ENCODE measurements at places on chromosomes 1 and 21.

- DNase-seq = no peak
These were observed 30.2 kb downstream of the SNAP47 start for GRCh38 chr1:227765261-227766014.

DNA sequence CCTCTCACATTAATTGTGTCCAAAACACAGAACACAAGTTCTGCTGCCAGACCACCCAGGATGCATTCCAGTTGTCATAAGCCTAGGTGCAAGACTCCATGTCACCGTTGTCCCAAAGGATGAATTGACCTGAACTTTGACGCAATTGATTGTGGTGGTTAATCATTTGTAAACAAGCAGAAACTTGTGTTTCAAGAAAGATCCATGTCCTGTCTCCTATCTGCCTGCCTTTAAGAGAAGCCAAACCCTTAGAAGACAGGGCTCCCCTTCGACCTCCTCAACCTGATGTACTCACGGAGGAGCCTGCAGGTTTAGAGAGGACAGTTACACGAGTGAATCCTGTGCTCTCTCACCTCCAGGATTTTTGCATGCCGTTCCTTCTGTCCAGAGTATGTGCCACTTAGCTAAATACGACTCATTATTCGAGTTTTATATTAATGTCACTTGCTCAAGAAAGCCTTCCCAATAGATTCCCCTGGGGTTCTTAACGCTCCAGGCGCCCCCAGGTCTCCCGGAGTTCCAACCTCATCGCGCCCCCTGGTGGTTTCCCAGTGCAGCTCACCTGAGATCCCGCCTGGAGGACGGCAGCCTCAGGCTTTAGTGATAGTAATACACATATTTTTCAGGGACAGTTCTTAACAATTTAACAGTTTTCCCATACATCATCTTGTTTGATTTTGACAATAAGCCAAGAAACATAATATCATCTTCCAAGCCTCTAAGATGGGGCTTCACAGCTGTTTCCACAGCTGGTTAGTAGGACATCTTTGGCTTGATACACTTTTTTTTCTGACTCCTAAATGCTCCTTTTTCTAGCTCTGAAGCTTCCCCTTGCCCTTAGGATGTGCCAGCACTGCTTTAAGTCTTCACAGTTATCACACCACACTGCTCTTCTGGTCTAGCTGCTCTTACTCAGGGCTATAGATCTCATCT lies 2.4 kb upstream of the C8B start:
- no peak for DNase-seq

GRCh38 chr1:14682941-14683621 lies 84.6 kb downstream of the KAZN start:
- no peak for DNase-seq

GRCh38 chr1:244860914-244861610 lies 3.3 kb downstream of the HNRNPU start:
- no peak for DNase-seq

DNA sequence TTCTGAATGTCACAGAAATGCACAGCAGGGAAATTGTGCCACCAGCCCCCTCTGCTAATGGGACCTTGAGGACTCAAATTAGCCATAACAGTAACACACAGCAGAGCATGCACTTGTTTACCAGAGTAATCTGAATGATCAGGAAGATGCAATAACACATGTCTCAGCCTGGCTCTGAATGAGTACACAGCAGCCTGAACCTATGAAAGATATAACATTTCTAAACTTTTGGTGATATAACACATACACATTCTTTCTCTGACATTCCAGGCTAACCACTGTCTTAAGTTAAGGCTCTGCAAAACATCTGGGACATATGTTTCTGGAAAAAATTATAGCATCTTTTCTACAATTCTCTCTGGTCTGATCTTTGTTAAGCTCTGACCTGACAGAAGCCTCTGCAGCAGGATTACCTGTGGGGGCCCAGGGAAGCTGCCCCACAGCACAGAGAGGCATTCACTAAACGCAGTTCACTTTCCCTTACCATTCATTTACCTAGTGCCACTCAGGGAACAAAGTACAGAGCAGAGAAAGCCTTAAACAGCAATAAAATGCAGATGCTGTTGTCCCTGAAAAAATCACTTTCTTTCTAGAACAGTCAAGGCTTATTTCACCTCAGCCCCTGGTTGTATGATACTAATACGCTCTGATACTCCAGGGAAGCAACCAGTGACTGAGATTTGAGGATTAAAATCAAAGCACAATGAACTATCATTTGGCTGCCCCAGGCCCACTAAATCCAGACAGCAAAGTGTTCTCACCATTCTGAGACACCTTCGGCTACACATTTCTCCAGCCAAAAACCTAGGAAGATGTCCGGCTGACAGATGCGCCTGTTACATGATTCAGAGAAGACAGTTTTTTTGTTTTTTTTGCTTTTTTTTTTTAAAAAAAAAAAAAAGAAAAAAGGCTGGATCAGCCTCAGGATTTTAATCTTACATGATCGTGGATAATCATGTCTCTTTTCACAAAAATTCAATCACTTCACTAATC lies 54.0 kb upstream of the CNN3 start:
- no peak for DNase-seq

- DNase-seq = no peak
These were observed 1030.0 kb upstream of the TMPRSS15 start for GRCh38 chr21:19433623-19434022.

GRCh38 chr1:171817511-171818265 lies 23.6 kb upstream of the DNM3 start:
- peak; percentile 45 for DNase-seq

DNA sequence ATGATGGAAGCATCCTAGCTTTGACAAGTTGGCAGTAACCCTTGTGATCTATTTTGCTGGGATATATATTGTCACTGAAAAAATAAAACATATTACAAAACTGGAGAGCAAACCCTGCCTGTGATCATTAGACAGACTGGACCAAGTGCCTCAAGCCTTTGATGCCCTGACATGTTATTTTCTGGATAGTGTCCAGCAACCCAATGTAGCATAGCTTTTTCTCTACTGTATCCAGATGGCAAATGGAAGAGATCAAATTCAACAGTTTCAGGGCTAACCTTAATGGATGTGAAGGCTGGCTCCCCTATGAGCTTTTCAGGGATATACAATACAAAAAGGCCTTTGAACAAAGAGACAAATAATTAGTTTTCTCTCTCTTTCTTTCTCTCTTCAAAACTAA lies 25.1 kb downstream of the WARS2 start:
- DNase-seq = no peak

GRCh38 chr1:115717541-115717940 lies 51.0 kb downstream of the CASQ2 start:
- peak; percentile 10 for DNase-seq

GRCh38 chr1:149848340-149849110 lies 50.8 kb upstream of the BOLA1 start:
- no peak for DNase-seq

GRCh38 chr1:202291961-202292712 lies 49.6 kb downstream of the UBE2T start:
- no peak for DNase-seq

GRCh38 chr1:168087696-168088095 lies 49.0 kb downstream of the GPR161 start:
- DNase-seq = no peak

DNA sequence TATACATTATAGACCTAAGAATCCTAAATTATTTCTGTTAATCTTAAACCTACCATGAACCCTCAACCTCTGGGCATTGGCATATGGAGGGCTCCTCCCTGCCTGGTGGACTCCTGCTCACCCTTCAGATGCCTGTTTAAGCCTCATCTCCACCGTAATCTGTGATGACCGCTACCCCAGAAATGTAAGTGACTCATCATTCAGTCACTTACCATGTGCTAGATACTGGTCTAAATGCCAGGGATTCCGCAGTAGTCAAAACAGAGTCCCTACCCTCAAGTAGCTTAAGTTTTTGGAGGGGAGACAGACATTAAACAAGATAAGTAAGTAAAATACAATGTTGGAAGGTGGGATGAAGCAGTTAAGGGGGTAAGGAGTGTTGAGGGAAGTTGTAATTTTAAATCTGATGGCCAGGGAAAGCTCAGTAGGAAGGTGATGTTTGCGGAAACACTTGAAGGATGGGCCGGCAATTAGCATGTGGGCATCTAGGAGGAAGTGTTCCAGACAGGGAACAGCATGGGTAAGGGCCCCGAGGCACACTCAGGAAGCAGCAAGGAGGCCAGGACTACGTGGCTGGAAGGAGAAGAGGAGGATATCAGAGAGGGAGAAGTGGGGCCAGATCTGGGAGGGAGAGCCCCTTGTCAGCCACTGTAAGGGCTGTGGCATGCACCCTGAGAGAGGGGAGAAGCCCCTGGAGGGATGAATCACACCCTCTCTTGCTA lies 141.7 kb upstream of the HOOK1 start:
- no peak for DNase-seq

DNA sequence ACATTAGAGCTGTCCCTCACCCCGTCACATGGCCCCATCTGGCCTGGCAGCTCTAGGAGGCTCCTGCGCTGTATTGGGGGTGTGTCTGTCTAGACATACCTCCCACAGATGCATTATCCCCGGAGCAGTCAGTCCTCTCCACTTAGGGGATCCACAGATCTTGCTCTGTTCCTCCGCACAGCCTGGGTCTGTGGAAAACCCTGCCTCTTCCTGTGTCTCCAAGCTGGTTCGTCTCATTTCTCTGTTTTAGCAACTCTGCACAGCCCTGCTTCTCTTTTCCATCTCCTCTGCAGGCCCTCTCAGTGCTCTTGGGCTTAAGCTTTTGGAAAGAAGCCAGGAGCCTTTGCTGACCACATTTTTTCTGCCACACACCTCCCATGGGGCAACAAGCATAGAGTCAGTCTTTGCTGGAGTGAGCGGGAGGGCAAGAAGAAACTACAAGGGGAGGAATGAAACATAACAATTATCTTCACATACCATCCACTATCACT lies 241.5 kb downstream of the FOXD2 start:
- DNase-seq = no peak

- peak; percentile 62 for DNase-seq
These were observed 234.1 kb downstream of the NCAM2 start for GRCh38 chr21:21232320-21232719.

- no peak for DNase-seq
These were observed 19.3 kb downstream of the IARS2 start for GRCh38 chr1:220113136-220113695.

DNA sequence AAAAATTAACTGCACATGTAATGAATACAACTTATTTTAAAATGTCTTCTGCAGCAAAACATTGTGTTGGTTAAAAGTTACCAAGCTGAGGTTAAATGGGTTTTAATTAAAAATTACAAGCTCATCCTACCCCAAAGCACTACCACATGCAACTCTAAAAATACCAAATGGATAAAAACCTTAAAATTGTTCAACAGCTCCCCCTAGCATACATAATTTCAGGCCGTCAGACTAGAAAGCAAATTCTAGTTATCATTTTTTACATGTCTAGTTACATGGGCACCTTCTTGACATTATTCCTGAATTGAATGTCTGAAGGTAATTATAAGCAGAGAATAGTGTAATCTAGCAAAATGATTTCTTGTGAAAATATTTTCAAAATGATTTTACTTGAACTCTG lies 176.5 kb downstream of the C1orf21 start:
- DNase-seq = no peak

GRCh38 chr1:104132382-104132973 lies 382.8 kb downstream of the AMY1C start:
- no peak for DNase-seq
